Tibial artery (tissue), 4 donors: ENCODE measurements at places on chromosomes 1 and 21.

DNA sequence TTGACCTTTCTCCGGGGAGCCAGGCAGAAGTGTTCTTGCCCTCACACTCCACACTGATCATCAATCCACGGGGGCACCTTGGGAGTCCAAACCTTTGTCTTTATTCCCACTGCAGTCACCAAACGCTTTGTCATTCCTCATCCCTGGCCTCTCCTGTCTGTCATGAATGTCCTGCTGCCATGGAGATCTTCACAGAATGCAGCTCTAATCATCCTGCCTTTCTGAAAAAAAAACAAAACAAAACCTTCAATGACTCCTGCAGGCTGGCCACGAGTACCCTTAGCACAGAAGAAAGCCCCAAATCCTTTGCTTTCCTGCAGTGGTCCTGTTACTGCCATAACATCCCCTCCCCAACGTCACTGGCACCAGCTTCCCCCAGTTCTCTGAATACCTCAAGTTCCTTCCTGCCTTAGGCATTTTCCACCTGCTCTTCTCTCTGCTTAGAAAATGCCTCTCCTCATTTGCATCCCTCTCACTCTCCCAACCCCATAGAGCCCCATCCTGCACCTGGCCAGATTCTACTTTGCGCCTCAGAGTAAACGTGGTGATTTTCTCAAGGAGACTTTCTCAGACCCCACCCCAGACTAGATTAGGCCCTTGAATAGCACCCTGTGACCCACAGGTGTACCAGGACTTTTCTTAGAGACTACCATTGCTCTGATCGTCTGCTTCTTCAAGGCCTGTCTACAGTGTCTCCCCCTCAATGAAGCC is 131.2 kb downstream of the AK5 start:
- H3K27ac ChIP-seq = no peak overlapping the region
- no peaks in the 10 kb centered on the region for H3K4me1 ChIP-seq
- H3K27me3 ChIP-seq = no peaks in the 10 kb centered on the region

- H3K4me3 ChIP-seq = no peak overlapping the region
- peak; percentile 26 for DNase-seq
- H3K27me3 ChIP-seq = no peaks in the 10 kb centered on the region
- H3K36me3 ChIP-seq = no peaks in the 10 kb centered on the region
These were observed 173.4 kb upstream of the HMCN1 start for GRCh38 chr1:185560760-185561159.

DNA sequence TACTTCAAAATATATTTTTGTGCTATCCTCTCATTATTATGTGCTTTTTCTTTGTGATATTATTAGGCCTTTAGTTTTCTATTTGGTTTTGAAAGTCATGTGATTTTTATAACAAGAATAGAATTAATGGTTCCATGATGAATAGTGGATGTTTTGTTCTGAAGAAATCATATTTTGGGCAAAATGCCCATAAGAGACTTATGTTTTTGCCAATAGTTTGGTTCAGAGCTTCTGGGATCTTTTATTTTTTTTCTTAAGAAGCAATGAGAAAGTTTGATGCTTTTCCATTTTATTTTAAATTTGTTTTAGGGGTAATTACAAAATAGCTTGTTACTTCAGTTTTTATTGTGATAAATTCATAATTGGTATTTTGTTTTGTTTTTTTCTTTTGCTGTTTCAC is 49.8 kb downstream of the LYPLAL1 start:
- peak overlapping the region; percentile 17 for H3K27ac ChIP-seq
- H3K36me3 ChIP-seq = peaks cover 7% of the 10 kb centered on the region
- no peaks in the 10 kb centered on the region for H3K27me3 ChIP-seq
- DNase-seq = no peak
- H3K4me3 ChIP-seq = no peak overlapping the region
- H3K4me1 ChIP-seq = peaks cover 45% of the 10 kb centered on the region

DNA sequence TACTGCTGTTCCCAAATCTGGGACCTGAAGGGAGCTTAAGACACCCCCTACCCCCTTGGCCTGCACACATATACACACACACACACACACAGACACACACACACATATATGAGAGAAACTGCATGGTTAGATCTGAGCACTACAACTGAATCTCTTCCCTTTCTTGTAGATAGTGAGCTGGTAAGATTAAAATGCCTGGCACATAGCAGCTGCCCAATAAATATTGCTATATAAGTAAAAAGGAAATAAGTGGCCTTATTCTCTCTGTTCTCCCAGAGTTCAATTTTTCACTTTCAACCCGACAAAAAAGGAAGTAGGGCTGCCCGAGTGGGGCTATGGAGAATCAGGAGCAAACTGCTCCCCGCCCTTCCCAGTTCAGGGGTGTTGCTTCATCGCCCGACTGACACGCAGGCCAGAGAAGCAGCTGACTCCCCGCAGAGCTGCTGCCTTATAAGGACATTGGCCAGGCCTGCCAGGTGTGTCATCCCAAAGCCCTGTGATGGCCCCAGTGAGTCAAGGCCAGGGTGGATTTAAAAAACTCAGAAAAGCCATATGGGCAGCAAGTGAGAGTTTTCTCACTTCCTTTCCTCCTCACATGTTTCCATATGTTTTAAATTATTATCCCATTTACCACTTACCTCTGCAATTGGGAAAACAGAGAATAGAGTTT is 106.5 kb upstream of the SLC44A3 start:
- H3K27me3 ChIP-seq = no peaks in the 10 kb centered on the region
- H3K4me3 ChIP-seq = no peak overlapping the region
- peak; percentile 89 for DNase-seq
- no peaks in the 10 kb centered on the region for H3K36me3 ChIP-seq

GRCh38 chr1:19484798-19485361 is 459 bp downstream of the CAPZB start:
- DNase-seq = peak; percentile 30
- H3K4me3 ChIP-seq = peak overlapping the region; percentile 84
- H3K4me1 ChIP-seq = no peaks in the 10 kb centered on the region
- H3K36me3 ChIP-seq = peaks cover 10% of the 10 kb centered on the region
- peak overlapping the region; percentile 83 for H3K27ac ChIP-seq

DNA sequence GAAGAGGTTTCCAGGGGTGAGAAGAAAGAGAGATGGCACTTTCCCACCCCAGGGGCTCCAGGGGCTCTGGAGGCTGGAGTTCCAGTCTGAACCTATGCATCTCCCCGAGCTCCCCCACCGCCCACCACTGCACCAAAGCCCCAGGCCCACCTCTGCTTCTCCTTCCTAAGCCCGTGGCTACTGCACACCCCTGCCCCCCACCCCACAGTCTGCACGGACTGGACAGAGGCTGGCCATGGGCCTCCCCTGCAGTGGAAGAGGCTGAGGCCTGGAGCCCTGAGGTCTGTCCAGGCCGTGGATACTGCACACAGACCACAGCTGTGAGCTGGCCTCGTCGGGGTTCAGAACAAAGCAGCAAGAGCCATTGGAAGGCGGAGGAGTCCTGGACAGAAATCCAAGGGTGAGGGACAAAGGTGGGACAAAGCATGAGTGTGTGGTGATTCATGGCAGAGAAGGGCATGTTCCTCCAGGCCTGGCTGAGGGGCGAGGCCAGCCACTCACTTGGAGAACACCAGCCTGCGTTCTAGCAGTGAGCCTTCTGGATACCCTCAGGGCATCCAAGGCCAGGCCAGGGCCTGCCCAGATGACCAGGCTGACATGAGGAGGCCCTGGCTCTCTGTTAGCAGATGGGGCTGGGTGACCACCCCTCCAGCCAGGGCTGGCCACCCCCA is 244.8 kb upstream of the VAMP3 start:
- no peak overlapping the region for H3K4me3 ChIP-seq
- no peaks in the 10 kb centered on the region for H3K36me3 ChIP-seq
- no peak overlapping the region for H3K27ac ChIP-seq
- H3K4me1 ChIP-seq = no peaks in the 10 kb centered on the region

- H3K27me3 ChIP-seq = peaks cover 95% of the 10 kb centered on the region
- no peak for DNase-seq
- no peaks in the 10 kb centered on the region for H3K36me3 ChIP-seq
- H3K4me1 ChIP-seq = no peaks in the 10 kb centered on the region
These were observed 7.7 kb upstream of the TTLL10 start for GRCh38 chr1:1165900-1166421.
